ENCODE measurements at places on chromosomes 1 and 21. TPM values are rescaled to one million over a fixed set of nuclear protein-coding genes. Genes with fewer than 3 reads are reported as not detected.

GRCh38 chr1:159214149-159214760, 9.6 kb downstream of the ACKR1 start:
- no peaks in the 10 kb centered on the region for H3K36me3 ChIP-seq
- DNase-seq: no peak
- H3K4me3 ChIP-seq: no peak overlapping the region
- no peak overlapping the region for H3K27ac ChIP-seq

The KCNJ15 gene
- 62.7 TPM for total RNA-seq

DNA sequence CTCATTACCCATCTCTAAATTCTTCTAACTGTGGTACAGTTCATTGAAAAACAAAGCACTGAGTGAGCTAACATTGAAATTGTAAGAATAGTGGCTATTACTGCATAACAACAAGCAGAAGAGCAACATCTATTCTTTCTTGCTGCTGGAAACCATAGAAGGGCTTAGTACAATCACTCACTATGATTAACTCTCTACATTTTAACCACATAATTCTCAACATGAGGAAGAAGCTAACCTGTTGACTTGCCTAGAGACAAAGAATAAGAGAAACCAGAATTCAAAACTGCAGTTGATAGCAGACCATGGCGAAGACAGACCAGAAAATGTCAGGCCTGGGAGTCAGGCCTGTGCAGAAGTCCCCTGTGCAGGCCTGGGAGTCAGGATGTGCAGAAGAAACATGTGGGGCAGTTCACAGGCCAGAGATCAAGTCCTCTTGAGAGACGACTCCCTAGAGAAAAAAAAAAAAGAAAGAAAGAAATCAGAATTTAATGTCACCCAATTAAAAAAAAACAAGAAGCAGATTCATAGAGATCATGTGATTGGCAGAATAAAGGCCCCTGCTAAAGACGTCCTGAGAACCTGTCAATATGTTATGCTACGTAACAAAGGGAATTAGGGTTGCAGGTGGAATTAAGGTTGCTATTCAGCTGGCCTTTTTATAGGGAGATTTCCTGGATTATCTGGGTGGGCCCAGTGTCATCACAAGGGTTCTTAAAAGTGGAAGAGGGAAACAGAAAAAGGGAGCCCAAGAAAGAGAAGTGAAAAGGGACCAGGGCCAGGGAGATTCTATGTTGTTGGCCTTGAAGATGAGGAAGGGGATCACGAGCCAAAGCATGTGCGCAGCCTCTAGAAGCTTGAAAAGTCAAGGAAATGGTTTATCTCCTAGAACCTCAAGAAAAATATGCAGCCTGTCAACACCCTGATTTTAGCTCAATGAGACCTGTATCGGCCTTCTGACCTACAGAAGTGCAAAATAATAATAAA, 94.9 kb downstream of the MRPL39 start:
- no peak overlapping the region for H3K4me3 ChIP-seq
- H3K27me3 ChIP-seq: no peaks in the 10 kb centered on the region
- H3K36me3 ChIP-seq: no peaks in the 10 kb centered on the region
- no peak for DNase-seq
- no peaks in the 10 kb centered on the region for H3K4me1 ChIP-seq

- peaks cover 37% of the 10 kb centered on the region for H3K36me3 ChIP-seq
- DNase-seq: no peak
- H3K27me3 ChIP-seq: no peaks in the 10 kb centered on the region
- H3K4me3 ChIP-seq: no peak overlapping the region
- H3K4me1 ChIP-seq: peaks cover 83% of the 10 kb centered on the region
Observed at GRCh38 chr1:116382321-116382720, 9.3 kb downstream of the ATP1A1 start.

The BRDT gene
- not detected for total RNA-seq

DNA sequence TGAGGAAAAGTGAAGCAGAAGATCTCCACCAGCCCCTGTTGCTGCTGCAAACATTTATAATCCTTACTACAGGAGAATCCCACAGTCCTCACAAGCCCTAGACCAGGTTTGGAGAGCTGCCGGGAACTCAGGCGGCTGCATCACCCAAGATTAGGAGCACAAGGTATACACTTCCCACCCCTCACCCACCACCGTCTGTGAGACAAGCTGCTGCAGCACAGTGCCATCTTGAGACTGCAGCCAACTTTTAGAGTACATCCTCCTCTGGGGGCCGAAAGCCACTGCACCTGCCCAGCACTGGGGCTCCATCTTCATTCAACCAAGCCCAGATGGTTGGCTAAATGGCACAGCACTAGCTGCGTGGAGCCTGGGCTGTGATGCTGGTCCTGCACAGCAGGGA, 13.8 kb downstream of the OLFML3 start:
- no peaks in the 10 kb centered on the region for H3K4me1 ChIP-seq
- H3K27me3 ChIP-seq: no peaks in the 10 kb centered on the region
- no peak overlapping the region for H3K4me3 ChIP-seq
- DNase-seq: no peak

Data from lower lobe of right lung (tissue), 2 donors.